ENCODE measurements at places on chromosomes 5 and 9.
A peak's percentile ranks its signal among the peaks of the same experiment; 100 is the strongest.

- no peak for DNase-seq
These were observed 94.9 kb upstream of the PLPPR1 start for GRCh38 chr9:100933656-100934055.

- DNase-seq, result no peak
These were observed 139.4 kb downstream of the DAB2IP start for GRCh38 chr9:121790841-121791240.

DNA sequence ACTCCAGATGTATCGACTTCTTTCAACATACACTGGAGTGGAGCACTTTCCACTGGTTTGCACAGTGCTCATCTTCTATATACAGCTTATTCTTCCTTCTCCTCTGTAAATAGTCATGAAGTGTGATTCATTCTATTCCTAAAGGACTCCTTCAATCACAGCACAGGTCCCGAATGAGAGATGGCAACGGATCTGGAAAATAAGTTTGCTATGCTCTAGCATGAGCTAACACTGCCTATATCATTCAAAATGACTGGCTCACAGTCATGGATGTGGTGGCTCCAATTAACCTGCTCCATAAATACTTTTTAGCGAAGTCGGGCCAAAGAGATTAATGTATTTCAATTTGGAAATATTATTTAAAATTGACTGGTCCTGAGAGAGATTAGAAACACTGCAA lies 272.1 kb upstream of the CDH6 start:
- no peak for DNase-seq

DNA sequence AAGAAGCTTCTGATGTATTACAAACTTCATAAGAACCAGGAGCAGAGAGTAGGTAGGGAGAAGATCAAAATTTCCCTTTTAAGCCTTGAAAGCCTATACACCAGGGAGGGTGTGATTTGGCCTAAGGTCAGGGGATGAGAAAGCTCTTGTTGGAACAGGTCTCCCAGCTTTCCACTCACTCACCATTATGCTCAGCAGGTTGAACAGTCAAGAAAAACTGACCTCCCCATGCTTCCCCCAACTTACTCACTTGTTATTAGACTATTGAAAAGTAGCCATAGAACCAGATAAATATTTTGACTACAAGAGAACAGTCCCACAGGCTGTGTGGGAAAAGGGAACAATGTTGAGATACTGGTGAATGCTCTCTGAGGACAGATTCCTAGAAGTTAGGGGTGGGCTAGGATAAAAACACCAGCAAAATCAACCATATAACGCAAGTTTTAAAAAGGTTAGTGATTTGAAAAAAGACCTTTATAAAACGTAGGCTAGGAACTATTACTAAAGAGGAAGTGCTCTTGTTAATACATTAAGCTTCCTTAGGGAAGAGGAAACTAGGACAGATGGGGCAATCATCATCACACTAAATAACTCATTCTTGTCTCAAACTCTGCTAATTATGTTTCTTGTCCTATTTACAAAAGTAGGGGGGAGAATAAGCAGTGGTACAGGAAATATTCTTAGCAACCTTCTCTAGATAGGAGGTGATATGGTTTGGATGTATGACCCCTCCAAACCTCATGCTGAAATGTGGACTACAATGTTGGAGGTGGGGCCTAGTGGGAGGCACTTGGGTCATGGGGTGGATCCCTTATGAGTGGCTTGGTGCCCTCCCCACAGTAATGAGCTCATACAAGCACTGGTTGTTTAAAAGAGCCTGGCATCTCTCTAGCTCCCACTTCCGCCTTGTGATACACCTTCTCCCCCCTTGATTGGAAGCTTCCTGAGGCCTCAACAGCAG lies 31.0 kb downstream of the PCDHGC5 start:
- no peak for DNase-seq

- DNase-seq, result no peak
These were observed 149.2 kb upstream of the ANKH start for GRCh38 chr5:15020736-15021135.

GRCh38 chr5:16464231-16464630 lies 1.4 kb downstream of the ZNF622 start:
- no peak for DNase-seq

- no peak for DNase-seq
These were observed 42.1 kb downstream of the ZNF366 start for GRCh38 chr5:72465066-72465465.

GRCh38 chr9:118290116-118290515 lies 585.9 kb downstream of the TLR4 start:
- DNase-seq, result no peak

GRCh38 chr9:120694559-120694958 lies 19.7 kb downstream of the MEGF9 start:
- no peak for DNase-seq

DNA sequence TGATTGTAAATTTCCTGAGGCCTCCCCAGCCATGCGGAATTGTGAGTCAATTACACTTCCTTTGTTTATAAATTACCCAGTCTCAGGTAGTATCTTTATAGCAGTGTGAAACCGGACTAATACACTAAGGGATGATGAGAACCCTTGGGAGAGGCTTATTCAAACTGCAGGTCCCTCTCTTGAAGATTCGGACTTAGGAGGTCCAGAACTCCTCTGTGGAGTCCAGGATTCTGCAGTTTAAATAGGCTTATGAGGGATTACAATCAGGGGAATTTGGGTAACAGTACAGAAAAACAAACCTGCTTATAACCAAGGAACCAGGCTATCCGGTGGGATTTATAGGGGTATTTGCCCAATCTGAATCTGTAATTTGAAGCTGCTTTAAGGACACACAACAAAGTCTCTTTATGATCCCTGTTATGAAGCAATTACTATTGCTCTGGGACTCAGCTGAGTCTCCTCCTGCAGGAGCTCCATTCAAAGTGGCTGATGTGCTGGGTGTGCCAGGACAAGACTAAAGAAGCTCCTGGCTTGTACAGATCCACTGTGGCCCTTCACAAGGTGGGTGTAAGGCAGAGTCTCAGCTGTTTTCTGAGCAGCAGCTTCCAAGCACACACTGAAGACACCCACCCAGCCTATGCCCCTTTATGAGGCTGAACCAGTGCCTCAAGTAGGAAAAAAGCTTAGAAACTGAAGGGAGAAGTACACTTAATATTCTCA lies 41.8 kb upstream of the LHFPL2 start:
- DNase-seq, result no peak

GRCh38 chr9:14864309-14864708 lies 45.9 kb downstream of the FREM1 start:
- no peak for DNase-seq

GRCh38 chr5:81183811-81184748 lies 49.0 kb upstream of the CKMT2 start:
- DNase-seq, result peak; percentile 21

DNA sequence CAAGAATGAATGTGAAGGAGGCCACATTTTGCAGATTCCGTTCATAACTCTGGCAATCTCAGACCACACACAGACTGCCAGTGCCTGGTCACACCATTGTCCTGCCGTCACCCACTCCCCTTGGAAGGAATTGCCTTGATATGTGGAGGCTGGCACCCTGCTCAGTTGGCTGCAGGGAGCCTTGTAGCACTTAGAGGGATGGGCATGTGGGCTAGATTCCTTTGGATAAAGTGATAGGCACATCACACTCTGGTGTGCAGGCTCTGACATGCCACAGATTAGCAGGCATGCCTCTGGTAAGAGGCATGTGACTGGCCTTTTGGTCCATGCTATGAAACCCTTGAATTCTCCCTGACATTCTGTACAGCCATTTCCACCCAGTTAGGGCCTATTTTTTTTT lies 254.6 kb upstream of the PIK3R1 start:
- DNase-seq, result no peak

DNA sequence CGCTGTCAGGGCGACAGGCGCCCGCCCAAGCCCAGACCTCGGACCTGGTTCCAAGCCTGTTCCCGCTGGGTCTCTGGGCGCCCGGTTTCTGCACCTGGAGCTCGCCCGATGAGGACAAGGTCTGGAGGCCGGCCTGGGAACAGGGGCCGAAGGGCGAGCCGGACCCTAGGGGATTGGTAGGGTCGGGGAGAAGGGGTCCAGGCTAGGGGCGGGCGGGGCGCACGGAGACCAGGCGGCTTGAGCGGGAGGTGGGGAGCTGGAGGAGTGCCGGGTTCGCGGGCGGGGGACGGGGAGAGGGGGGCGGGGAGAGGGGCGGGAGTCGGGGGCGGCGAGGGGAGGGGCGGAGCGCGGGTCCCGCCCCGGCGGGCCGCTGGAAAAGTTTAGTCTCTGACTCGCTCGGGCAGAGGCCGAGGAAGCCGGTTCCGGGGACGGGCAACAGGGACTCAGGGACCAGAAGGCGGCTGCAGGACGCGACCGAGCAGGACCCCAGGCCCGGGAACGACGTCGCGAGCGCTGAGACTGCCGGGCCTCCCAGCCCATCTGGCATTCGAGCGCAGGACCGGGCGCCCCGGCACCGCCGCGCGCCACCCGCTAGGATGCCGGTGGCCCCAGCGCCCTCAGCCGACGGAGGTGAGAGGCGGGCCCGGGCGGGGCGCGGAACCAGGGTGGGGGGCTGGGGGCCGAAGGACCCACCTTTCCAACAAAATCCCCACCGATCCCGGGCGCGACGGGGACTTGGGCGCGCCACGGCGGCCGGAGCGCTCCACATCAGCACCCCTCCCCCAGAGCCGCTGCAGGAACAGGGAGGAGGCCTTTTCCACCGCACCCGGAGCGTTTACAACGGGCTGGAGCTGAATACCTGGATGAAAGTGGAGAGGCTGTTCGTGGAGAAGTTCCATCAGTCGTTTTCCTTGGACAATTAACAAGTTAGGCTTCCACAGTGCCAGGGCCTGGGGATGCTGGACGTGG lies at the start of gene S1PR3:
S1PR3 (plus strand) TSS at position 403 of the 969 bp plus-strand sequence. CDS start 9,733 bp downstream, outside the sequence.
- peak; percentile 44 for DNase-seq

GRCh38 chr5:112919972-112920371 lies 2.1 kb downstream of the REEP5 start:
- no peak for DNase-seq

DNA sequence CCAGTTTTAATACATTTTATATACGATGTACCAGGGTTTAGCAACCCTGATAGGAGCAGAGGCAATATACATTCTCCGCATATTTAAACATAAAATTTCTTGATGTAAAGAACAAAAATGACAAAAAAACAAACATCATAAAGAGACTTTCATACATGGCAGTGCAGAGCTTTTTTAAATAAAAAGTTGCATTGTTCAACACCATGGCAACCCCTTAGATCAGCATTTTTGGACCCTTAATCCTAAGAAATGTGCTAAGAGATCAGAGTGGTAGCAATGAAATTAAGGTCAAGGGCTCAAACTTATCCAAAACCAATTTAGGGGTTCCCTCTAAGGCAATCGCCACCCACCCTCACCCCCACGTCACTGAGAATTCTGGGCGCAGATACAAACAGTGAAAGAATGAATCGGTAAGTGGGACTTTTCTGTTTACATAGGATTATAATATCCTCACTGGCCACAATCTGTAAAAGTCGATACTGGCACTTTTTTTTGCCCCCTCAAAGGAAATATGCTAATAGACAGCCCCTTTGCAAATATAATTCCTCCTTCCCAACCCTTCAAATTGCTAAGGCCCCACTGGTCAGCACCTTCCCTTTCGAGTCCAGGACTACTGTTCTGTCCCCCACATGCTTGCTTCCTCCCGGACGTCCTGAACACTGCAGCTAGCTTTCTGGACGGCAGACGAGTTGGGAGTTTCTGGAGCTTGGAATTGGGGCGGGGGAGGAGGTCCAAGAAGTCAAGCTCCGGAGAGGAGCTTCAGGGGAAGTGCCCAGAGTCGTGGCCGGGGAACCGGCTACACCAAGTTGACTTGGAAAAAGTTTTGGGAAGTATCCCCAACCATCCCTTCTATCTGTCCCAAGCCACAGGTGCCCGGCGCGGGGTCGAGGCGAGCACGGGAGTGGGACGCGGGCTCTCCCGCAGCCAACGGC lies 2.2 kb downstream of the GAS1 start:
- no peak for DNase-seq

GRCh38 chr9:75378926-75379325 lies 290.6 kb downstream of the OSTF1 start:
- no peak for DNase-seq

DNA sequence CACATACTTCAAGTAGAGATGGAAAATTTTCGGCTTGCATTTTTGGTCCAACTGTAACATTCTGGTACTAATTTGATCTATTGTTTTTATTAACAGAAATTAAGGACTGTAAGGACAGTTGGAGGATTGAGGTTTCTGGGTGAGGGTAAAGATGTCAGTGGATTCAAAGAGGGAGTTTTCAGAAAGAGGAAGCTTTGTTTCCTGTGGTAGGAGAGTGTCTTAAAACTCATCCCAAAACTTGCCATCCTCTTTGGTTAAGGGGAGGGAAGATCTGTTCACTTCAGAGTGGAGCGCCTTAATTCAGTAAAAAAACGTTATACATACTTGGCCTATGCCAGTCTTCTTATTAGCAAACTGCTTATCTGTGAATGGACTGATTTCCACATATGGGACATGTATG lies 13.8 kb downstream of the CNTRL start:
- DNase-seq, result no peak

GRCh38 chr5:133372293-133372937 lies 239.9 kb downstream of the FSTL4 start:
- DNase-seq, result no peak

DNA sequence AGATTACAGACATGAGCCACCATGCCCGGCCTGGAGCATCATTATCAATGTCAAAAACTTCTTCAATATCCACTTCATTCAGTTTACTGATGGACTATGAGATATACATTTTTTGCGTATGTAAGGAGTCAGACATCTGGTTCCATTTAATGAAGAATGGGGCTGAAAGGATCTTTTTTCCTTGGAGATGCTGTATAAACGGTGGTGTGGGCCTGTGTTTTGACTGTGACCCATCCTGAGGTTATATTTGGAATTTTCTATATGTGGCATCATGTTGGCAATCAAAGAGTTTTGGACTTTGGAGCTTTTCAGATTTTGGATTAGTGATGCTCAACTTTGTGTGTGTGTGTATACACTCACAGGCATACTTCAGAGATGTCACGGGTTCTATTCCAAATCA lies 85.7 kb upstream of the FBXL17 start:
- DNase-seq, result peak; percentile 41

DNA sequence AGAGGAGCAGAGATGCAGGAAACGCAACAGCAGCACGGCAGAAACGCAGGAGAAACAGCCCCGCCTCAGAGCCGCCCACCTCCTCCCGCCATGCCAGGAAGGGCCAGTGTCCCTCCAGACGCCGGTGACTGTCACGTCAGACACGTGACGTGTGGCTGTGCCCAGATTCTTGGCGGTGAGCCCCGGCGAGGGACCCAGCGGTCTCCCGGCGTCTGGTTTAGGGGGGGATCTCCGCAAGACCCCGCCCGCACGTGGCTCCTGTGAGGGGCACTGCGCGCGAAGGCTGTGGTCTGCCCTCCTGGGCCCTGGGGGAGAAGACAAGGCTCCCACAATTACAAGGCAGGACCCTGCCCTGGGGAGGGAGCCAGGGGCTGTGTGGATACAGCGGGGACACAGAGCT lies 2.4 kb upstream of the LCN8 start:
- no peak for DNase-seq

GRCh38 chr5:109880907-109881685 lies 191.4 kb downstream of the MAN2A1 start:
- DNase-seq, result no peak

DNA sequence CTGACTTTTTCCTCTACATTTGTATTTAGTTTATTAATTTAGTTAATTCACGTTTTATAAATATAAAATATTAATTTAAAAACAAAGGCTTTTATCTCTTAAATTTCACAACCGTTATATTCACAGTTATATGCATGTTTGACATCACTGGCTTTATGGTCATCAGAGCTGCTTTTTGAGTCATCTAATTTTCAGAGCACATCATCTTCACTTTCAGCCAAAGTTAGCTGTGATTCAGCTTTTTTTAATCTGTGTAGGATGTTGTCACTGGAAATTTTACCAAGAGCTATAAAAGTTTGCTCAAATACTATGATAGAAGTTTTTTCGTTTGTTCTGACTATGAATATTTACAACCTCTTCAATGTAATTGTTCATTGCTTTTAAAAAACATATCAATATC lies 12.4 kb downstream of the CDC37L1 start:
- peak; percentile 73 for DNase-seq

- DNase-seq, result peak; percentile 80
These were observed 52.9 kb downstream of the GDNF start for GRCh38 chr5:37786862-37787519.

Data from foreskin fibroblast (primary cell).